ENCODE measurements at places on chromosomes 4 and X. TPM values are rescaled to one million over a fixed set of nuclear protein-coding genes. Genes with fewer than 3 reads are reported as not detected.

DNA sequence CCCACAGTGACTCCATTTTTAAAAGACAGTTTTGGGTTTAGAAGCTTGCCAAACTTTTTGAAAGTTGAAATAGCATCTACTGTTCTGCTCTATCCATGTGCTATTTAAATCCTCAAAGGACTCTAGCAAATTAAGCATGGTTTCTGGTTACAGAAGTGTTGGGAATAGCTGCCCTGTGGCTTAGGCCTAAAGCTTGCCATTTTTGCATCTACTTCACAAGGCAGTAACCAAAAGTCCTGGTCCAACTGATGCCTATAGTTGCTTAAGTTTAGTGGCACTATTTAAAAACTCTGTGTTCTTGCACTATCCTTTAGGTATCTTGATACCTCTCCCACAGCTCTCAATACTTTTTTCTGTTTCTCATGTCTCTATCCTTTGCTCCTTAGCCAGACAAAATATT is 251.0 kb upstream of the GPC4 start:
- no peak for DNase-seq
- H3K4me1 ChIP-seq = no peaks in the 10 kb centered on the region
- no peaks in the 10 kb centered on the region for H3K36me3 ChIP-seq

GRCh38 chr4:76571274-76571673 is 136.2 kb downstream of the SHROOM3 start:
- H3K4me3 ChIP-seq = no peak overlapping the region
- no peak overlapping the region for H3K27ac ChIP-seq
- peaks cover 36% of the 10 kb centered on the region for H3K27me3 ChIP-seq
- no peaks in the 10 kb centered on the region for H3K36me3 ChIP-seq
- no peak for DNase-seq

- DNase-seq = no peak
- no peak overlapping the region for H3K4me3 ChIP-seq
- peaks cover 2% of the 10 kb centered on the region for H3K27me3 ChIP-seq
- no peaks in the 10 kb centered on the region for H3K36me3 ChIP-seq
Observed at GRCh38 chr4:139214039-139214534, 37.1 kb upstream of the ELF2 start.

The DDIT4L gene
- 0.56 TPM for total RNA-seq

The CLDN22 gene
- not detected for total RNA-seq

Data from activated CD4-positive, alpha-beta T cell treated with anti-CD3 and anti-CD28 coated beads, Interleukin-2, amount 10 ng/mL, durations not matched to agents 24 days and 14 days (primary cell).